ENCODE measurements at places on chromosomes 2 and 18.

DNA sequence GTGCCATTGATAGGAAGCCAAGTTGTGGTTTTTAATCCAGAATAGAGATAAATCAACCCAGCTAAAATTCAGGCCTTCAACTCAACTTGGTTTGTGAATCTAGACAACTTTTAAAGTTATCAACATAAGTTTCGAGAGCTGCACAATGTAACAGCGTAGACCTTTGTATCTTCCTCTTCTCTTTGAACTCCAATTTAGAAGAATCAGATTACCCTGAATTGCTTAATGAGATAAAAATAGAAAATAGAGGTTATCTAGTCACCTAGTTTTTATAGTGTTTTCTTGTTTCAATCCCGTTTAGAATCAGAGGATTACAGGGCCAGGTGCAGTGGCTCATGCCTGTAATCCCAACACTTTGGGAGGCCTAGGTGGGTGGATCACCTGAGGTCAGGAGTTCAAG is 12.3 kb downstream of the MOGAT1 start:
- no peak for DNase-seq

DNA sequence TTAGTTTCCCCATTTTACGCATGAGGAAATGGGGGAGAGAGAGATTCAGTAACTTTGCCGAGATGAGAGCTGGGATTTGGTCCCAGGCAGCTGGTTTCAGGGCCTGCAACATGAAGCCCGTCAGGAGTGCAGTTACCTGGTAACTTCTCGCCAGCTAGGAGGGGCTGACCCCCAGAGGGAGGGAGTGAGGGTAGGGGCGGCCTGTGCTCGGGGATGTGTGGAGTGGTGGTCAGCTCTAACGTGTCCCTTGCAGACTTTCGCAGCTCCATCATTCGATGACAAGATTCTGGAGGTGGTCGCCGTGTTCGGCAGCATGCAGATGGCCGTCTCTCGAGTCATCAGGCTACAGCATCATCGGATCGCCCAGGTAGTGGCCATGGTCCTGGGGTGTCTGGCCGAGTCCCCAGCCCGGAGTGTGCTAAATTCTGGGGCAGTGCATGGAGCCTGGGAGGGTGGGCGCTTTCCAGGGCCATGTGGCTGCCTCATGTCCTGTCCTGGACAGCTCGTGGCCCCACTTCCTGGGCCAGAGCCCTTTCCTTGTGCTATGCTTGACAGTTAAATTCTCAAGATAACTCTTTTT is 103.8 kb downstream of the DGKD start:
- no peak for DNase-seq

DNA sequence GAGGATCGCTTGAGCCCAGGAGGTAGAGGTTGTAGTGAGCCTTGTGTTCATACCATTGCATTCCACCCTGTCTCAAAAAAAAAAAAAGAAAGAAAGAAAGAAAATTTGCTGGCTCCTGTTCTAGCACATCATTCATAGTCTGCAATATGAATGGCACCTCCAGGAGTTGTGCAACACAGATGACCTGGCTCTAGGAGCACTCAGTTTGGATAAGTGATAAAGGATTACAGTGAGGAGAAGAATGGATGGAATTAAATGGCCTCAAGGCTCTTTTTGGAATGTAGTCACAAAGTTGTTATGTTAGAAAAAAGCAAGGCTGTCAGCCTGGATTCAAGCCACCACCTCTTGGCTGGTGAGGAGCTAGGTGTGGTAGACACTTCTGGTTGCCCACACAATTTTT is 21.5 kb upstream of the SPRED2 start:
- no peak for DNase-seq

DNA sequence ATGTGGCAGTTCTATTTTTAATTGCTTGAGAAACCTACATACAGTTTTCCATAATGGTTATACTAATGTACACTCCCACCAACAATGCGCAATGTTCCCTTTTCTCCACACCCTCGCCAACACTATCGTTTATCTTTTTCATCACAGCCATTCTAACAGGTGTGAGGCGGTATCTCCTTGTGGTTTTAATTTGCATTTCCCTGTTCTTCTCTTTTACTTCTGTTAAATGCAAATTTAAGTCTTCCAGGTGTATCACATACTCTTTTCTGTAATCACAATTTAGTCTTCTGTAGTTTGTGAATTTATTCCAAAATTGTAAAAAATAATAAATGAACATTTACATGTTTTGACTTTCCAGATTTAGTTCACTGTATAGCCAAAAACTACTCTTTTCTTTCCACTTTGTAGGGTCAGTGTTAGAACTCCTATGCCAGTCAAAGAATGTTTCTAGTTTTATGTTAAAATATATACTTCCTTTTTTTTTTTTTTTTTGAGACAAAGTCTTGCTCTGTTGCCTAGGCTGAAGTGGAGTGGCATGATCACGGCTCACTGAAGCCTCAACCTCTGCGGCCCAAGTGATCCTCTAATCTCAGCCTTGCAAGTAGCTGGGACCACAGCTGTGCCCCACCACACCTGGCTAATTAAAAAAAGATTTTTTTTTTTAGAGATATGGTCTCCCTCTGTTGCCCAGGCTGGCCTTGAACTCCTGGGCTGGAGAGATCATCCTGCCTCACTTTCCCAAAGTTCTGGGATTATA is 15.4 kb upstream of the ACYP2 start:
- DNase-seq, result no peak

DNA sequence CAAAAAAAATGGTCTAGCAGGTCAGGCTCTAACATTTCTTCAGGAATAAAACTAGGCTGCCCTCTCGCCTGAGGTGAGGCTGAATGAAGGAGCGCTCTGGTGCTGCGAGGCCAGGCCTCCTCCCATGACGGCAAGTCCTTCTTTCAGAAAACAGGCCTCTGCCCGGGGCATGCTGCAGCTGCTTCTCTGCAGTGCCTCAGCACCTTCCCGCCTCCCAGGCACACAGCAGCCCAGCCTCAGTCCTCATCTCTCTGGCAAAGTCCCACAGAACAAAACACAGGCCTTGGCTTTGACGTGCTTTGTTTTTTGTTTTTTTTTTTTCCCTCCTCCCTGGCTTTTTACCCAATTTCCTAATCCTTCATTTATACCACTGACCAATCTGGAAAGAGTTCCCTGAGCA is 74.8 kb downstream of the BCL11A start:
- no peak for DNase-seq

DNA sequence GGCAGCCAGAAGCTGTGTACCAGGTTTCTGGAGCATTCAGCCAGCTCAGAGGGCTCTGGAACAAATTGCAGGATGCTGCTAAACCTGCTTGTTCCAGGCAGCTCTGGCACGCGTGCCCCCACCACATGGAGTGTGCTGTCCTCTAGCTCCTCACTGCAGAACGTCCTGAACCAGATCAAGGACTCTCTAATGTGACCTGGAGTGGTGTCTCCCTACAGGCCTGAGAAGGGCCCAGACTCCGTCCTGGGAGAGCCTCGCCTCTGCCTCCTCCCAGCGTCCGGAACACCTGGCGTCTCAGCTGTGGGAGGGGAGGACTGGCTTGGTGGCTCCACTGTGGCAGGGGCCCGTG is 115.6 kb upstream of the GPC1 start:
- DNase-seq, result peak; percentile 75

DNA sequence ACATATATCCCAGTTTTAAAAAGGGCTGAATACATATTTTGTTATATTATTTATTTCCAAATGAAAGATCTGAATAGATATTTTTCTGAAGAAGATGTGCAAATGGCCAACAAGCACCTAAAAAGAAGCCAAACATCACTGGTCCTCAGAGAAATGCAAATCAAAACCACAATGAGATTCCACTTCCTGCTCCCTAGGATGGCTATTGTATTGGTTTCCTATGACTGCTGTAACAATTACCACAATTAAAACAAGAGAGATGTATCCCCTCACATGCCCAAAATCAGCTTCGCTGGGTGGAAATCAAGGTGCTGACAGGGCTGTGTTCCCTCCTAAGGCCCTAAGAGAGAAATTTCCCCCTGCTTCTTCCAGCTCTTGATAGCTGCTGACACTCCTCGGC is 23.2 kb downstream of the ABCB11 start:
- DNase-seq, result no peak

DNA sequence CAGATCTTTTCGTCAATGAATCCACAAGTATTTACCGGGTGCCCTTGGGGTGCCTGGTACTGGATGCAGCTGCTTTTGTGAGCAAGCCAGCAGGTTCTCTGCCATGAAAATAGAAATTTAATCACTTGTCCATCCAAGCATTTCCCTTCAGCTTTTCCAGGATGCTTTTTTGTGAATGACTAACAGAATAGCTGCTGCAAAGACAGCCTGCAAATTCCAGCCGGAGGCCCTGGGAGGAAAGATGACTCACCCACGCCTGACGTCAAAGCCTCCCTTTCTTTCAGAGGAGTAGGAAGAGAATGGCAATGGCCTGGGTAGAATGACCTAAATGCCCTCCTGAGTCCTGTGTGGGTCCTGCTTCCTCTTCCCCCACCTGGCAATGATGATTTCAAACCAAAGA is 111.9 kb downstream of the AP1S3 start:
- peak; percentile 80 for DNase-seq

DNA sequence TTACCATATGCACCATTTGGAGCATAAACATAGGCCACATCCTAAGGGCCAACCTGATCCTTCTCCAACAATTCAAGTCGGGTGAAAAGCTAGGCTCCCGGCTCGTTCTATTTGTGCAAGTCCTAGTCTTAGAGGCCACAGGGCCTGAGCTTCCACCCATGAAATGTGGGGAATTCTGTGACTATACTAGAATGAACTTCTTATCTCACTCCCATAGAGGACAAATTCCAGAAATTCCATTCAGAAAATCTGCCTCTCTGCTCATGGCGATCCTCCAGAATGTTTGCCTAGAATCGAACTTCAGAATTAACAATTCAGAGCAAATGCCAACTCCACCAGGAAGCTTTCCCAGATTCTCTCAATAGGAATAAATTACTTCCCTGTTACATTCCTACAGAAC is 187.9 kb downstream of the BCL11A start:
- no peak for DNase-seq

DNA sequence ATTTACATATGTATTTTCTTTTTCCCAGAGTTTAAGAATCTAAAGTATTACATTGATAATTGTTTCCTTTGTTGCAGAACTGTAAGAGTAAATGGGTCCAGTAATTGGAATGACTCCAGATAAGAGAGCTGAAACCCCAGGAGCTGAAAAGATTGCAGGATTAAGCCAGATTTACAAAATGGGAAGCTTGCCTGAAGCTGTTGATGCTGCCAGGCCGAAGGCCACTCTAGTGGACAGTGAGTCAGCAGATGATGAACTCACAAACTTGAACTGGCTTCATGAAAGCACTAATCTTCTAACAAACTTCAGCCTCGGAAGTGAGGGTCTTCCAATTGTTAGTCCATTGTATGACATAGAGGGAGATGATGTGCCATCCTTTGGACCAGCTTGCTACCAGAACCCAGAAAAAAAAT is 183.8 kb upstream of the STON1 start:
- DNase-seq, result peak; percentile 91

DNA sequence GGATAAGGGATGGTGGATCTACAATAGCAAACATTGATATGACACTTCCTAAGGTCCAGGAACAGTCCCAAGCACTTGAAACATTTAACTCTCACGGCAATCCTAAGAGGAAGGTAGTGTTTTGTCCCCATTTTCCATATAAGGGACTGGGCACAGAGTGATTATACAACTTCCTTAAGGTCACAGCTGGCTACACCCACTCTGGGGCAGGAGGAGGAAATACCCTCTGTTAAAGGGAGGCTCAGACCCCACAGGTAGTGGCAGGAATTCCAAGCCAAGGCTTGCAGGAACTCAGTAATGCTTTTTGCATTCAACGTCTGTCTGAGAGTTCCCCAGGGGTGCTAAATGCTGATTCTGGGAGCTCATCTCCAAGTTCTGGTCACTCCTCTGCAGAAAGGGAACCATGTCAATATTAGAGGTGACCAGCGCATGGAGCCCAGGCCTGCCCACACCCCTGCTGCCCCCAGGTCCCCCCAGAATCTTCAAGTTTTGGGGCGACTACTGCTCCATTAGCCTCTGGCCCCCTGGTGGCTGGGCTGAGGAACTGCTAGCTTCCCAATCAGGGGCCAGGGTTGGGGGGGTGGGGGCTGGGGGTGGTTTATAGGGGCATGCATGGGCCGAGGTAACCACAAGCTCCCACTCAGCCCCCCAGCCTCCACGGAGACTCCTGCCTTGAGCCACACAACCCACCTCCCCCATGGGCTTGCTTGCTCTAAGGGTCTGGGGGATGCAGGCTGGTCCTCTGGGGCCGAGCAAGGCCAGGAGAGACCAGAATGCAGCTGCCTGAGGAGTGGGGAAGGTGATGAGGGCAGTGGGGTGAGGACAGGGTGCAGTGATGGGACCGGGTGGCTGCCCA is 11.1 kb downstream of the OBSL1 start:
- DNase-seq, result no peak

- DNase-seq, result no peak
Measured at GRCh38 chr2:204551512-204551863, 6.2 kb downstream of the PARD3B start.

DNA sequence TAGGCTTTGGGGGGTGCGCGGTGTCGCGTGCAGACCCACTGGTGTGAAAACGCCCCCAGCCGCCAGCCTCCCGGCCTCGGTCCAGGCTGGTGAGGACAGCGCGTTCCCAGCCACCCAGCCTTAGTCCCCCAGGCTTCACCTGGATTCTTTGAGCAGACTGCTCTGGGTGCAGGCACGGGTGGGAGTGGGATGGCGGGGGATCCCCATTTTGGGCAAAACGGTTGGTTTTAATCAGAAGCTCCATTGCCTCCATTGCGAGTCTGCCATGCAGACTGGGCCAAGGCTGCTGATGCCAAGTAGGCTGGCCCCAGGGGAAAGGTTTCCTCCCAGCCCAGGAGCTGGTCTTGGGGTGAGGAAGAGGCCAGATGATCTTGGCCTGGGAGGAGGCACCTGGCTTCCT is 445 bp downstream of the MLPH start:
- DNase-seq, result no peak

GRCh38 chr18:31741097-31741735 is 19.5 kb downstream of the SLC25A52 start:
- peak; percentile 43 for DNase-seq

DNA sequence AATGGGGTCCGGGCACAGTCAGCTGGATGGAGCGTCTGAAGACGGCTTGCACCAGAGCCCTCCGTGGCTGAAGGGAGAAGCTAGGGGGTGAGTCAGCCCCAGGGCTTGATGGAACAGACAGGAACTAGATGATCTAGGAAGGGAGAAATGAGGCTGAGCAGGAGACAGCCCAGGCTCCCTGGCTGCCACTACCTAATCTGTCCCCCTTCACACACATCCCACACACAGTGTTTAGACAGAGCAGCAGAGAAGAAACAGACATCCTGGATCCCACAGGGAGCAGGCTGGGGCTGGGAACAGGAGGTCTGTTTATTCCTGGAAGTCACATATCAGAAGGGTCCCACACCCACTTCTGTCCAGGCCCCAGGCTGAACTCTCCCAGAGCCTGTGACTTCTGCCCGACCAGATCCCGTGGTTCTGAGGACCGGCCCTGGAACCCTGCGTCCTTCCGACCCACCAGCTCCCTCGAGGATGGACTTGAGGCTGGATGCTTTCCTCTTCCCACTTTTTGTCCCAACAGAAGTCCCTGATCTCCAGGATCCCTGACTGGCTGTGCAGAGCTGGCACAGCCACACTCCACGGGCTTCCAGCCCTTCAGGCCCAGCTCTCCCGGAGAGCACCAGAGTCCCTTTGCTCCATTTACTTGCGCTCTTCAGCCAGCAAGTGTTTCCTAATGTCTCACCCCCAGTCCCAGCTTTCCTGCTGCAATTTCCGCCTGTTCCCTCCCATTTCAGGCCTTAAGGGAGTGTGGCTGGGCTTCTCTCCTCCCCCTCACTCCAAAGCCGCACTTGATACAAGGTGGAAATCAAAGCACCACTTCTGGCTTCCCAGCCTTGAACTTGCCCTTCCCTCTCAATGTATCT is 1.5 kb upstream of the GPBAR1 start:
- DNase-seq, result no peak

GRCh38 chr2:165905854-165906253 is 47.7 kb downstream of the TTC21B start:
- DNase-seq, result no peak
